ENCODE measurements at places on chromosomes 5 and 9.

DNA sequence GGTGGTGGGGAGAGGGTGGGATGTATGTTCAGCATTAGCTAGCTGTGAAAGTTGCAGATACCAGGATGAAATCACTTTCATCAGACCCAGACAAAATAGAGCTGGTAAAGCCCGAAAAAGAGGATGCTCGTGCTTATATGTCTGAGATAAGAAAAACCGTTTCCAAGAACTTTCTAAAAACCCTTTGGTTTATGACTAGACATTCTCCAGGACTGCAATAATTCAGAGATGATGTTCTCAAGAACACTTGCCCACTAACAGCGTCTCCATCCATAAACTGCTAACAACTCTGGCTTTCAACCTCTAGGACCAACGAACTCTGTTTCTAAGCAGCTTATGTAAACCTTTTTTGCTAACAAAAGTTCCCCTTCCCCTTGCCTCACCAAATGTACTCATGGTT, 8.4 kb upstream of the AMACR start:
- no peak for DNase-seq

- no peak for DNase-seq
These were observed 35.9 kb downstream of the ARPC5L start for GRCh38 chr9:124897570-124898460.

DNA sequence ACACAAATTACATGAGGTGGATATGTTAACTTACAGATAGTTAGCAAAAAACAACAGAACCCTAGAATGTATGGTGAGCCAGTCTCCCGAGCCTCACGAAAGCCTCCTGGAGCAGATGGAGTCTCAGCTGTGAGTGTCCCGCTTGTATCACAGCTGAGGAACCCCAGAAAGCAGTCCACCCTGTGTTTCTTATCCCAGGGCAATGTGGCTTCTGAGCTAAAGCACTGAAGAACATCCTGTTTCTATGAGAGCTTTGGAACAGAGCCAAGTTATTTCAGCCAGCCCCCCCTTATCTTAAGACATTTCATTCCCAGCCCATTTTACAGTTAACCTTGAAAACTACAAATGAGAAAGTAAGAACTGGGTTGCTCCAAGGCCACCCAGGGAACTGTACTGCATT, 1220.9 kb upstream of the CDH6 start:
- no peak for DNase-seq

DNA sequence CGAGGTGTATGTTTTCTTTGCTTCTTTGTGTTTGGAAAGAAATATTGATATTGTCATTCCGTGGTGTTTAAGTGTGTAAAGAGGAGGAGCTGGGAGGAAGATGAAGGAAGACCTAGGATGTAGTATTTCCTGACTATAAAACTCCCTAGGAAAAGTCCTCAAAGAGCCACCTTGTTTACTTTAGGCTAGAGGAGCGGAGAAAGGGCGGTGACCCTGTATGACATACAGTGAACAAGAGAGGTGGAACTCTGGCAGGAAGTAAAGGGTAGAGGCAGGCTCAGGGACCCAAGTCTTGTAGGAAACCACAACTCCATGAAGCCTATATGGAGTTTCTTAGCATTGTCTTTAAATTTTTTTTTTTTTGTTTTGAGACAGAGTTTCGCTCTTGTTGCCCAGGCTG, 303.9 kb downstream of the DOCK8 start:
- no peak for DNase-seq

Data from fibroblast of the aortic adventitia (primary cell).